ENCODE measurements at places on chromosomes 1 and 21.
A peak's percentile ranks its signal among the peaks of the same experiment; 100 is the strongest.

DNA sequence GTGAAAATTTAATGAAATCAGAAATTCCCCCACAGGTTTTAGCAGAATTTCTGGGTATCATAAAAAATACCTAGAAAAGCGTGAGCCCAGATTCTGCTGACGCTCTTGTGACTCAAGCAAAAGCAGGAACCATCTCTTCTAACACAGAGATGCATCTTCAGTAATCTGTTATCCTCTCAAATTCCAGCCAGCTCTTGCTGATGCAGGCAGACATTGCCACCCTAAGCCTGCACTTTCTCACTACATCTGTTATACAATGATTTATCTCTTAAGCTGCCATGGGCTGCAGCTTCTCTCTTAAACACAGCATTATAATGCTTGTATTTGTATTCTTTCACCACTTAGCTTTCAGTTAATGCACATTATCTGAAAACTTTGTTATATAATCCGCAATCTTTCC lies 113.0 kb upstream of the RGS1 start:
- DNase-seq = no peak

DNA sequence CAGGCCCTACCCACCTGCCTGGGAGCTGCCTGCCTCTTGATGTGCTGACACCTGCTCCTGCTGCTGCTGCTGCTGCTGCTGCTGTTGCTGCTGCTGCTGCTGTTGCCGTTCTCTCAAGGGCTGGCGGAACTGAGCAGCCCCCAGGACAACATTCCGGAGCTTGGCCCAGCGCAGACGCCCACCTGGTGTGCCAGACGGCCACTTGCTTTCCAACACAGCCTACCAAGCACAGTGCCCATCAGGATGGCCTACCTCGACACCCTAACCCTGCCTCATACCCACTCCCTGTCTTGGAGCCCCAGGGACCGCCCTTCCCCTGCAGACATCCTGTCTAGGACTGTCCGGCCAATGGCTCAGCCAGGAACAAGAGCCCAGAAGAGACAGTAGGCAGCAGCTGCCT lies 11.8 kb downstream of the DENND4B start:
- DNase-seq = no peak

- no peak for DNase-seq
These were observed 479.9 kb upstream of the BRINP3 start for GRCh38 chr1:190957565-190957964.

DNA sequence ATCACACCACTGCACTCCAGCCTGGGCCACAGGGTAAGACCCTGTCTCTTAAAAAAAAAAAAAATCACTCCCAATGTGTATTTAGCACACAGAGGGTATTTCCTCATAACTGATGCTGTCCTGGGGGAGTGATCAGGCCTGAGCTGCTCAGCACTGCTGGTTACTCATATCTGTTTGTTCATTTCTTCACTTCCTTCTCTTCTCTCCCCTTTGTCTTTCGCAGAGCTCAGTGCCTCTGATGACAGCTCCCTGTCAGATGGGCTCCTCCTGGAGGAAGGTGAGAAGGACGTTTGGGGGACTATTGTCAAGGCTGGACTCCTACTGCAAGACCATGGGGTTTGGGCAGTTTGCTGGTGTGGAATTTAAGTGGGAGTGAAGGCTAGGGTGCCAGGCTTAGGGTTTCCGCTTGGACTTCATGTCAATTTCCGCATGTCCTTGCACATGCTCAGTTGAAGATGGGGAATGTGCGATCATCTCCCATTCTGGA lies 13.0 kb downstream of the INAVA start:
- DNase-seq = no peak

DNA sequence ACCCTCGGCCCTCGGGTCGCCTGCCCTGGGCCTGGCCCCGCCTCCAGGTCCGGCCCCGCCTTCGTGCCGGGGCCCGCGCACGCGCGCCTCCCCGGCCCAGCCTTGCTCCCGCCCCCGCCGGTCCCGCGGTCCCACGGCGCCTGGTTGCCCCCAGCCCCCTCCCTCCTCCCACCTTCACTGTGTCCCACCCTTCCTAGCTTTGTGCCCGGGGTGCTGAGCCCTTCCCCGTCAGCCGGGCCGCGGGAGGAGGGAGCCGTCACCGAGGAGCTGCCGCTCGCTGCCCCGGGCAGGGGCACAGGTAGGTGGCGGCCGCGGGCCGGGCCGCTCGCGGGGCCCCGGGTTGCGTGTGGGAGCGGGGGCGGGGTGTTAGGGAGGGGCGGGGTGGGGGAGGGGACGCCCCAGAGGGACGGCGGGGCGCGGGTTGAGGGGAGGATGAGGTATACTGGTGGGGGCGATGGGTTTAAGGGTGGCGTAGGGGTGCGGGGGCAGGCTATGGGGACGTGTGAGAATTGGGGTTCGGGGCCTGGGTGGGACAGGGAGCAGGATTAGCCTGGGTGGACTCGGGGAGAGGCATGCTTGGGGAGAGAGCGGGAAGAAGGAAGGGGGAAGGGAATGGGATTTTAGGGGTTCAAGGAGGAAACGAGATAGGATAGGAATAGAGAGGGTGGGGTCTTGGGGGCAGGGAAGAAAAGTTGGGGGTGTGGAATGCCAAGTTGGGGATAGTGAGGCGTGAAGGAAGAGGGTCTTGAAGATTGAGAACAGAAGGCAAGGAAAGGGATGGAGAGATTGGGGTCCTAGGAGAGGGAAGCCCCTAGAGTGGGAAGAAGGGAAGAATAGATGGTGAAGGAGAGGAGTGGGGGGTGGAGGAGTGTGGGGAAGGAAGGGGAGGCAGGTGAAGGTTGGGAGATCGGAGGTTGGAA lies at the start of gene LRRC42:
Gene LRRC42, plus strand, starts transcription at position 99 of the 920 bp plus-strand sequence. CDS start 5,650 bp downstream, outside the sequence.
- DNase-seq = no peak

DNA sequence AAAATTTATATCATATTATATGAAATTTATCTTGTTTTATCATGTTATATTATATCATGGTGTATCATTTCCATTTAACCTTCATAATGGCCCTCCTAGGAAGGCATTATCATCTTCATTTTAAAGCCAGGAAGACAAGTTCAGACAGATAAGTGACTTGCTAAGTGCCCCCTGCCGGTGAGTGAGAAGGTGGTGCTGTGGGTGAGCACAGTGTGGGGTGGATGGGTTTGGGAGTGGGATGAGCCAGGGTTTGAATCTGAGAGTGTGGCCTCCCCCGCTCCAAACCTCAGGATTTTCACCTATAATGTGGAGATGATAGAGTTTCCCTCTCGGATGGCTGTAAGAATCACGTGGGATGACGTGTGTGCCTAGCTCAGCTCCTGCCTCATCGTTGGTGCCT lies 108.7 kb upstream of the IGSF21 start:
- DNase-seq = no peak

DNA sequence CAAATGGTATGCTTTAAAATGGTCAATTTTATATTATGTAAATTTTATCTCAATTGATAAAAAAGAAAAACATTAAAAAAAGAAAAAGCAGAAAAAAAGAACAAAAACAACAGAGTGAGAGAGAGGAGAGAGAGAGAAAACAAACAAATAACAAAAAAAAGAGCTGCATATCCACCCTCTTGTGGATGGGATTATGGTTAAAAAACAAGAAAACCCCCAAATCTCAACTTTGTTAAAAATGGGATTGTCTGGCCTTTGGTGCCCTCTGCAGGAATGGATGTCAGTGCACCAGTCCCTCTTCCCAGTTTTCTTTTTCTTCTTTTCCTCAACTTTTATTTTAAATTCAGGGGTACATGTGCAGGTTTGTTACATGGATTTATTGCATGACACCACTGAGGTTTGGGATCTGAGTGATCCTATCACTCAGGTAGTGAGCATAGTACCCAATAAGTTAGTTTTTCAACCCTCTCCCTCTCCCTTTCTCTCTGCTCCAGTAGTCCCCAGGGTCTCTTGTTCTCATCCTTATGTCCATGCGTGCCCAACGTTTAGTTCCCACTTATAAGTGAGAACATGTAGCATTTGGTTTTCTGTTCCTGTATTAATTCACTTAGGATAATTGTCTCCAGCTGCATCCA lies 28.1 kb downstream of the RNF187 start:
- DNase-seq = peak; percentile 35

DNA sequence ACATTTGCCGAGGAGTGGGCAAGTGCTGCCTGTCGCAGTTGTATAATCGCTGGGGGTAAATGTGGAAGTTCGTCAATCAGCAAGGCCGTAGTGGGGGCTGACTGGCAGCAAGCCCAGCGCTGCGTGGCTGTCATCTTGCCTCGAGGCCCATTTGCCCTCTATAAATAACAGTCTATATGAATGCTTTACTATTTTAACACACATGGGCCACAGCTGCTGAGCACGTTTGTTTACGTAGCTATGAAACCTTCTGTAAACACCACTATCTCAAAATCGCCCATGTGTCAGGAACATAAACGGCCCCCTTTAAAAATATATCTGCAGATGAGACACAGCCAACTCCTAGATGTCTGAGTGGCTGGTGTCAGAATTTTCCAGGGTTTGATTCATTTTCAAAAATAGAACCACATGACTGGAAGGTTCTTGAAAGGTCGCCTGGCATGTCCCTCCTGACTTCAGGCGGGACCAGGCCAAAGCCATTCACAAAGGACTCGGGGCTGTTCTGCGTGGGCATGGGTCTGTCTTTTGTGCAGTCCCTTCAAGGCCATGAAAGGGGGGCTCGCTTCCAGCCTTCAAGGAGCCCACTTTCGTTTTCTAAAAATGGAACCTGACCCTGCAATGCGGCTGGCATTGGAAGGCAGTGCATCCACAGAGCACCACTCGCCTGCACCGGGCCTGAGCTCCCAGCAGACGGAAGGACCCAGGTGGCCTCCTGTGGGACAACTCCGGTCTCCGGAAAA lies 205.5 kb downstream of the KCNJ6 start:
- no peak for DNase-seq

DNA sequence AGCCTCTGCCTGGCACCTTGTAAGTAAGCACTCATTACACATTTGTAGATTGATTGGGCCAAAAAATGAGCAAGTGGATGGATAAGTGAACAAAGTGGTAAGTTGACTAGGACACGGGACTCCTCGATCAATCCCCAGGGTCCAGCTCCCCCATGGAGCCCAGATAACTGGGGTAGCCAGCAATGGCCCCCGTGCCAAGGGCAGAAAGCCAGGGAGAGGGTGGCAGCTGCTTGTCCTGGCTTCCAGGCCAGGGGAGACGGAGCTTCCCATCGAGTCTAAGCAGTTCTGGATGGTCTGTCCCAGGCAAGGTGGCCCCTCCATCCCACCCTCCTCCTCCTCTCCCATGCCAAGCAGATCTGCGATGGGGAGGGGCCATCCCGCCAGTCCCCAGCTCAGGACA lies 91.4 kb downstream of the SPSB1 start:
- no peak for DNase-seq

GRCh38 chr1:119475866-119476439 lies 31.1 kb upstream of the HSD3B1 start:
- DNase-seq = no peak

DNA sequence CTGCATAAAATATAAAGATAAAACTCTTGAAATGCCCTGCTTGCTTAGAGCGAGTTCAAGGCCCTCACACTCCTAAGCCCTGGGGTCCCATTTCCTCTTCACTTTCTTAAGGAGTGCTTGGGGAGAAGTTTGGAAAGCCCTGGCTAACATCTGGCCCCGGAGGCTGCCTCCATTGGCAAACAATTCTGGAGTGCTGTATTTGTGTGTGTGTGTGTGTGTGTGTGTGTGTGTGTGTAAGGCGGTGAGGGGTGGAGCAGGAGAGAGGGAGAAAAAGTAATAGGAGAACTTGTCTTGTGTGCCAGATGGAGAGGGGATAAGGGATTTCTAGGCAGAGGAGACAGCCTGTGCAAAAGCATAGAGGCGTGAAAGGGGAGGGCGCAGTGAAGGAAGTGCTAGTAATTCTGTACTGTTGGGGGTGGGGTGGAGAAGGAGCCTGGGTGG lies 578 bp upstream of the TRIM62 start:
- no peak for DNase-seq

- DNase-seq = peak; percentile 71
These were observed 1.1 kb upstream of the PPM1J start for GRCh38 chr1:112716133-112716720.

- DNase-seq = no peak
These were observed 162.2 kb downstream of the DSCAM start for GRCh38 chr21:40684726-40685125.

GRCh38 chr21:41717573-41718330 lies 49.1 kb downstream of the RIPK4 start:
- no peak for DNase-seq

GRCh38 chr1:67724928-67725560 lies 40.0 kb downstream of the GADD45A start:
- no peak for DNase-seq

DNA sequence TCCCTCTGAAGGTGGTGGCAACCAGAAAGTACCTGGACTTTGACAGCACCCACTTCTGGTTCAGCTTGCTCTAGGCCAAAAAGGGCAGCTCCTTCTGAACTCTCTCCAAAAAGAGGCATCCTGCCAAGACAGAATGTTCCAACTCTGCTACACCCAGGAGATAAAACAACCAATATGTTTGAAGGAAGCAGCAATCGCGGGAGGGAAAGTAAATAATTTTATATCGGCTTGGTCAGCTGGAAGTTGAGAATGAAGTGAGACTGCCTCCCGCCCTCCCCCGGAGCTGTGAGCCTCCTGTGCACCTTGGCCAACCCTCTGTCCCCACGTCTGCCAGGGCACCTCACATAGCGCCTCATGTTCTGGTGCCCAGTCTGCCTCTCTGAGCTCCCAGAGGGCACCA lies 130.3 kb upstream of the ATP1A1 start:
- no peak for DNase-seq

DNA sequence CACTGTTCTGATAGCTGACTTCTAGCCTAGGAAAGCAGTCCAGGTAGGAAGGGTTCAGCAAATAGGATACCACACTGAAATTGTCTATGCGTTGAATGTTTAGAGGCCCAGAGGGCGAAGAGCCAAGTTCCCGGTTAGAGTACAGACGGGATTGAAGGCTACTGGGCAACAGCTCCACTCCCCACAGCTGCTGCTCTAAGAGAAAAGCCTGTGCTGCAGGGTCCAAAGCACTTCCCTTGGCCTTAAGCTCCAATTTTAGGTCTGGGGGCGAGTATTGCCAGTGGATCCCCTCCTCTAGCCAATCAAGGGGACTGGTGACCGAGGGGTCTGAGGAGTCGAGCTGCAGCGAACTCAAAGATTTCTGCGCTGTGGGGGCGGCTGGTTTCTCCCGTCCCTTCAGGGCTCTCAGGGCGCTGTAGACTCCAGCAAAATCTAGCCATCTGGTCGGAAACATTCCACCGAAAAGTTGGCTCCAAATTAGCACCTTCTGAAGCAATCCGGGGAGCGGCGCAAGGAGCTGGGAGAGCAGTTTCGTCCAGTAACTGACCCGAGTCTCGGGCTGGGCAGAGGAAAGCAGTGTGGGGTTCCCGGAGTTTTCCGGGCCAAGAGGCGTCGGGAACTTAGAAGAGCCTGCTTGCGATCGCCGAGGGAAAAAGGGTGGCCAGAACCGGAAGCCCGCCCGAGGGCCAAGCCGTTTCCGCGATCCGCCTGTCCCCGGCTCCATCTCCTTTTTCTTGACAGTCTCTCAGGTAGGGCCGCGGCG lies 748 bp downstream of the PPP1R15B start:
- DNase-seq = peak; percentile 19

DNA sequence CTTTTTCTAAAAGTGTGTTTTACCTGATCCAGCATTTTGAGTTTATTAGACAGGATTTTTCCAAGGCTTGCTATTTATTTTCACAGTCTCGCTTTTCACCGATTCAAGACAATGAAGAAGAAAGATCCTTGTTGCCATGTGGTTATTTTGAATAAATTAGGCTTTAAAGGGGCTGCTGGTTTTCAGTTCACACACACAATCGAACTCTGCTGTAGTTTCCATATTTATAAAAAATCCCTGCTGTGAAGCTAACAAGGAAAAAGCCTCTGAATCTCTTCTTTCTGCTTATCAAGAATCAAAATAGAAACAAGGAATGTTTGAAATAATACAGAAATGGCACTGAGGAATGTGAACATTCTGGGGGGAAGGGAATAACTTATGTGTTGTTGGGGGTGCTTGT lies 102.5 kb upstream of the KAZN start:
- no peak for DNase-seq

All from central memory CD4-positive, alpha-beta T cell (primary cell).